CD4-positive, alpha-beta T cell treated with Interleukin-4 for 1 hour (primary cell): ENCODE measurements at places on chromosomes 4 and X.

DNA sequence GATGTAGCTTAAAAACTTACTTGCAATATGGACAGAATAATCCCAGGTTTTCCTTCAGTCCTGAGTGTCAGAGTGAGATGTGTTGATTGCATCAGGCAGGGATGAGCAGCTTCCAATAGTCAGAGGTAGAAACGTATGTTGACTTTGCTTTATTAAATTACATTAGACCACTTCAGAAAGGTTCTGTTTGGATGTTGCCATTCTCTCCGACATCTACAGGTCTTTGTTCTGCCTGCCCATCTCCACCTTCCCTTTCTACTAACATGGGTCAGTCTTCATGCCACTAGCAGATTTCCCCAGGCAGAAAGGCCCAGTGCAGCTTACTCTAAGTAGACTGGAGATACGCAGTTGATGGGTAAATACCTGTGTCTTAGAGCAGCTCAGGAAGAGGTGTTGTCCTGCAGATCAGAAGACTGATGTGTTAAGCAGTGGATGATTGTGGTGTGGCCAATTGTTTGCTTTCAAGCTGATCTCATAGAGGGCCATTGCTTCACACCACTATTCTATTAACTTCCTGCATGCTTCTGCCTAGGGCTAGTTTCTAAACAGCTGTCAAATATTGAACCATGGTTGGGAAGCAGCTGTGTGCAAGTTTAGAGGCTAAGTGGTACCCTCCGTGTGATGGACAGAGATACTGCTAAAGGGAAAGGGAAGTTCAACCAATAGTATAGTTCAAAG lies 1.8 kb downstream of the FRMPD4 start:
- no peak for DNase-seq

DNA sequence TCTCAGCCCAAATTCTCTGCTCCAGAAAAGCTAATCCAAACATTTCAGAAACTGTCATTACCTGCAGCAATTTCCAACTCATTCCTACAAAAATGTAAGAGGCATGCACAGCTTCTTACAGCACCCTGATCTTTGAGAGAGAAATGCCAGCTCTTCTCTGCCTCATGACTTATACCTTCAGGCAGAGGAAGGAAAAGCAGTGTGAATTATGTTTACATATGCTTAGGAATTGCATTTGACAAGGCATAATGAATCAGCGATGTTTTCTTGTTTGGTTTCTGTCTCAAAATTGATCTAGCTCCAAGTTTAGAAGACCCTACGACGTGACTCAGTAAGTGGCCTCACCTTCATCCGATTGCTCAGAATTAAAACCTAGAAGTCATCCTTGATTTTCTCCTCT lies 21.8 kb upstream of the AGA start:
- DNase-seq: no peak

DNA sequence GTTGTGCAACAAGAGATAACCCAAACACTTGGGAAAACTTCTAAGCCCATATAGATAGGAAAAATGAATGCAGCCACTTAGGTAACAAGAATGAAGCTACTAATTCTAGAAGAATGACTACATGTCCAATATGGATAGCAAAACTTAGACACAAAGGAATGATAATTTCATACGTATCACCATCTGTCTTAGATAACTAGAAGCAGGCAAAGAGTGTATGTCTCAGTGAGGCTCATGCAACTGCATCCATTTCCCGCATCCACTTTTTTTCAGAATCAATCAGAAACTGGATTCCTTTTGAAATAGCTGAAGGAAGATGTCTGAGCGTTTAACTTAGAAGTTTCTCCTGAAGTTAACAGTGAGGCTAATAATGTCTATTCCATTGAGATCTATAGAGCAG lies 408.7 kb upstream of the PITX2 start:
- no peak for DNase-seq

DNA sequence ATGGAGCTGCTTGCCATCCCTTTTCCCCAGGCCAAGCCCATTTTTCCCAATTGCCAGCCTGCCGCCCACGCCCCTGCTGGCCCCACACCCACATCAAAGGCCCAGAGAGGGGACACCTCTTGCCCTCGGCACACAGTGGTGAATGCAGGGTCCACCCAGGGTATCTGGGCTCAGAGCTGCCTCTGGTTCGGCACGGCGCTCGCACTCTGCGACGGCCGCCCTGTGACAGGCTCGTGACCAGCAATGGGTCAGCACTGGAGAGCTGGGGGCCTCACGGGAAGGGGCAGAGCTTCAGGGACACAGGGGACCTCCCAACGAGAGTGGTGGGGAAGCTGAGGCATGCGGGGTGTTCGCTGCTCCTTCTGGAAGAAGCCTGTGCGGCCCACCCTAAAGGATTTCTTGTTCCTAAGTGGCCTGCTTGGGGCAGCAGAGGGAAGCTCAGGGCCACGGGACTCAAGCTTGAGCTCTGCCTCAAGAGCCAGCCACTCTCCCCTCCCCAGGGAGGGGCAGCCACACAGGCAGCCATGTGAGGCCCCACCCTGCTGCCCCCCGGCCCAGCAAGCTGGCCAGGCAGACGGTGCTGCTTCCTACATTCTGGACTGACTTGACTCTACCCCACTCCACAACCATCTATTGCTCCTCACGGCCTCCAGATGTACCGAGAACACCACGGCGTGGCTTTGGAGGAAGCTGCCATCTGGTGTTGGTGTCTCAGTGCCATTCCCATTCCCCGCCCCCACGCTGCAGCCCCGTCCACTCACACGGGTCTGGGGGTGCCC lies 73.7 kb downstream of the ABLIM2 start:
- no peak for DNase-seq

DNA sequence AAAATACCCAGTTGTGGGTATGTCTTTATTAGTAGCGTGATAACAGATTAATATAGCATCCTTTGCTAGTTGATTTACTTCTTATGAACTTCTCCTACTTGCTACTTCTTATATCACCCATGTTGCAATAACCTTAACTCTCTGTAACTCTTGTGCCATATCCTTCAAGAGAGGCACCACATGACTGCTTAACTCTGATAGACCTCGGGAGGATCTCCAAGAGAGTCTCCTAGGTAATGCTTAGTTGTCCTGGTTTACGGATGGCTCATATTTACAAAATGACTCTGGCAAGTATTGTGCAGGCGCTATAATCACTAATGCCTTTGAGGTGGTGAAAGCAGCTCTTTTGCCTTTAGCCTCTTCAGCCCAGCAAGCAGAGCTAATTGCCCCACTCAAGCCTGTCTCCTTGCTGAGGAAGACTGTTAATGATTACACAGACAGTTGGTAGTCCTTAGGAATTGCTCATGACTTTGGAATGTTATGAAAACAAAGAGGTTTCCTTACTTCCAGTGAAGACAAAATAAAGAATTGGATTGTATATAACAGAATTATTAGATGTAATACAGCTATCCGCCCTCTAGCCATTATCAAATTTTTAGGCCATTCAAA lies 1305.8 kb downstream of the PCDH7 start:
- no peak for DNase-seq

DNA sequence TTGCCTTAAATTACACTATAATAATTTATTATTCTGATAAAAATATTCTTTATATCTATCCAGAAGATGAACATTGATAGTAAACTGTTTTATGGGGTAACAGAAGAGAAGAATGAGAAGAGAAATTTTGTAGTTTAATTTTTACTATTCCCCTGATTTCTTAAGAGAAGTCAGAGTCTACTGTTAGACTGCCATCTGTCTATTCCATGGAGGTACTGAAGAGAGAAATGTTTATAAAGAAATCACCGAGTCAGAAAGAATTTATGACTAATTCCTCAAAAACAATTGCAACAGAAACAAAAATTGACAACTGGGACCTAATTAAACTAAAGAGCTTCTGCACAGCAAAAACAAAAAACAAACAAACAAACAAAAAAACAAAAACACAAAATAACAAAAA lies 149.9 kb downstream of the FGF16 start:
- DNase-seq: no peak

DNA sequence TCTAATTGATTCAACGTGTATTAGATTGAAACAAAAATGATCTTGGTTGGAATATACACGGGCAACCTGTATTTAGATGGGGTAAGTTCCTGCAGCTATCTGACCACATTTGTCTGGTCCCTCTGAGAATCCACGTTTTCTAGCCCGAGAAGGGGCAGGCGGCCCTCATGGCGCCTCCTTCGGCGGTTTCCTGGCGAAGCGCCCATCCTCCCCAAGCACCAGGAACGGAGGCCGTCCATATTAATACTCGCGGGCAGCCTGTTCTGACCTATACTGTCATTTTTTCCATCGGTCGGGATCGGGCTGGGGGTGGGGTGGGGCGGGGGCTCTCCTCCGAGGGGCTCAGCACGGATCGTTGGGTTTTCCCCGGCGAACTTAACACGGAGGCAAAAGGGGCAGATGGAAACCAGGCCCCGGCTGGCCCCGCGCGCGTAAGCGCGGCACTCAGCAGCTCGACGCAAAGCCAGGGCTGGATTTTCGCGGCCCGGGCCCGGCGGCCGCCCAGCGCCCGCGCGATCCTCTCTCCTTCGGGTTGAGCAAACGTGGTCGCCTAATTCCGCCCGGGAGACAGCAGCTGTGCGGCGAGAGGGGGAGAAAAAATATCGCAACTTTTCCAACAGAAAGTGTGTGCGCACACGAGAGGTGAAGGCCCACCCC lies 77.2 kb upstream of the BCOR start:
- DNase-seq: no peak

- DNase-seq: peak; percentile 48
Measured at GRCh38 chr4:15778289-15779241, at the start of gene CD38. CD38 (plus strand) TSS chr4:15778328; CDS start chr4:15778415, 87 bp downstream.

DNA sequence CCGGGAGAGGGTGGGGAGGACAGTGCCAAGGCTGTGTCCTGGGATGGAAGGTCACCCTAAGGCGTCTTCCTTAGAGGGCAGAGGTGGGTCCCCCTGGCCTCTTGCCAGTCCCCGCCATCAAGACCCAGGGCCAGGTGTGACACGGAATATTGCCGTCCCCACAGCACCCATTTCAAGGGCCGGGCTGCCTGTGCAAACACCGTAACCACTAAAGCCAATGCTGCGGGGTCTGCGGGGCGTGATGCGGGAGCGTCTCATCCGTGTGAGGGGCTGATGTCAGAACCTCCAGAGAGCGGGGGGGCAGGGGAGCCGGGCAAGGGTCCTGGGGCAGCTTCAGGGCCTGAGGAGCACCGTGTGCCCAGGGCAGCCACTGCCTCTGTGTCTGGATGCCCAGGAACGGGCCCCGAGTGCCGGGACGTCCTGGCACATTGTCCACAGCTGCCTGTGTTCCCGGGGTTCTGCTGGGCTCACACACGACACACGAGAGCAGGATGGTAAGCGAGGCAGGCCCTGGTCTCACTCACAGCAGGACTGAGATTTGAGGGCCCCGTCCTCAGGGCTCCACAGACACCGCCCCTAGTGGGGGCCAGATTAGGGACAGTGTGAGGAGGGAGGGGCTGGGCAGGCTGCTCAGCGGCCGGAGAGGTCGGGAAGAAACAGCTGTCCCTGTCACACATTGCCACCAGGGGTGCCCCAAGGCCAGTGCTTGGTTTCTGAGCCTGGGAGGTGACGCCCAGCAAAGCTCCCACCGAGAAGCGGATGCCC lies 29.2 kb downstream of the NKX1-1 start:
- no peak for DNase-seq

GRCh38 chrX:151723156-151723760 lies 7.4 kb downstream of the FATE1 start:
- DNase-seq: no peak

- DNase-seq: no peak
Measured at GRCh38 chr4:56434599-56435139, 746 bp downstream of the PPAT start.

DNA sequence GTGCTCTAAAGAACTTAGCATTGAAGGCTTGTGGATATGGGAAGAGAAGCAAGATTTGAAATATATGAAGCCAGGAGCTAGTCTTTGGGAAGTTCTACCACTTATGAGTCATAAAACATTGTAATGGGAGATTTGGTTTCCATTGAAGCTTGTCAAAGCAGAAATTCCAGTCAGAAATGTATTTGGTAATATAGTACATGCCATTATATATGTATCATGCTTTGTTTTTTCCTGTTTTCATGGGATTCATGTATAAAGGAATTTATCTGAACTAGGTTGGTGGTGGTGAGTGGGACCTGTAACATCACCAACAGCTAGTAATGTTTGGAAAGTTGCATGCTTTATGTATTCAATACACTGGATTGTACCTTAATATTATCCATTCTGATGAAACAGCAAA lies 14.6 kb upstream of the DCAF8L2 start:
- DNase-seq: no peak

DNA sequence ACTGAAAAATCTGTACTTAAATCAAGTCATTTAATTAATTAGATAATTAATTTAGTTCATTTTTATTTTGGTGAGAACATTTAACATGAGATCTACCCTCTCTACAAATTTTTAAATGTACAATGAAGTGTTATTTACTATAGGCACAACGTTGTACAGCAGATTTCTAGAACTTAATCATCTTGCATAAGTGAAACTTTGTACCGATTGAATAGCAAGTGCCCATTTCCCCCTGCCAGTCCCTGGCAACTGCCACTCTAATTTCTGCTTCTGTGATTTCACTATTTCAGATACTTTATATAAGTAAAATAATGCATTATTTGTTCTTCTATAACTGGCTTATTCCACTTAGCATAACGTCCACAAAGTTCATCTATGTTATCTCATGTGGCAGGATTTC lies 50.1 kb upstream of the SYTL5 start:
- no peak for DNase-seq

- DNase-seq: no peak
Measured at GRCh38 chr4:3293401-3294391, 875 bp downstream of the RGS12 start.

DNA sequence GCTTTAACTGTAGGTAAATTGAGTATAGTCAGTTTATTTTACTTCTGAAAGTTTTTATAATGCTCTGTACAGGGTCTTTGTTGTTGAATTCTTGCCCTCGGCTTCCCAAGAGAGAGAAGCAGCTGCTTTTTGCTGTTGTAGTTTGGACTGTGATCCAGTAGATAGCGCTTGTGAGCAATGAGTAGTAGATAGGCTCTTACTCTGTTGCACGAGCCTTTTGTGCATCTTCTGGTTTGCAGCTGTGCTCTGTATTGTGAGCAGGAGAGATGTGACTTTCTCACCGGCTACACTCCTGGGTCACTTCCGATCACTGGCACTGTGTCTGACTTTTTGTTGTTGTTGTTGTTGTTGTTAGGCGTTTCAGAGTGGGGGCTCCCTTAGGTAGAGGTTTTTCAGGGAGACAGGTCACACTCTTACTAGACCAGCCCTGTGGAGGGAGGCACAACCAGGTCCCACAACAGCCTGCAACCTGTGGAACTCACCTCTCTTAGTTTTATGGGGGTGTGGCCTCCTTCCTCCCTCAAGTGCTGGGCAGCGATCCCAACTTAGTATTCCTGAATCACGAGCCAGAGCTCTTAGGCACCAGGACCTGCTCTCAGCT lies 822.1 kb upstream of the GALNTL6 start:
- no peak for DNase-seq

DNA sequence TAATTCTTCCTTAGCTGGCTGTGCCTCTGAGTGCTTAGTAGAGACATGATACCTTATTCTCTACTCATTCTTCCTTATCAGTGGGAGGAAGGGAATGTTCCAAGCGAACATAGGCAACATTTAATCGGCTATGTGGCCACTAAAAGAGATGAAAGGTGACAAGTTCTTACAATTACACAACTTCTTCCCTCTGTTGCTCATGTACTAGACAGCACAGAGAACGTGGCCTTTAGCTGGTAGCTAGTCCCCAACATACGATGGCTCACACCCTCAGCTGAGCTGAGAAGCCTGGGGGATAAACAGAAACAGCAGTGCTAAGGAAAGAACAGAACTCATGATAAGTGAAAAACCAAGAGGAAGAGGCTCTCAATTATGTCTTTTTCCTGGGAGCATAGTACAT lies 52.2 kb downstream of the APOO start:
- no peak for DNase-seq
